HepG2 (cell line): ENCODE measurements at places on chromosomes 7 and 10. TPM values are rescaled to one million over a fixed set of nuclear protein-coding genes. Genes with fewer than 3 reads are reported as not detected.

The CPA5 gene
- not detected in 2 replicates for total RNA-seq

DNA sequence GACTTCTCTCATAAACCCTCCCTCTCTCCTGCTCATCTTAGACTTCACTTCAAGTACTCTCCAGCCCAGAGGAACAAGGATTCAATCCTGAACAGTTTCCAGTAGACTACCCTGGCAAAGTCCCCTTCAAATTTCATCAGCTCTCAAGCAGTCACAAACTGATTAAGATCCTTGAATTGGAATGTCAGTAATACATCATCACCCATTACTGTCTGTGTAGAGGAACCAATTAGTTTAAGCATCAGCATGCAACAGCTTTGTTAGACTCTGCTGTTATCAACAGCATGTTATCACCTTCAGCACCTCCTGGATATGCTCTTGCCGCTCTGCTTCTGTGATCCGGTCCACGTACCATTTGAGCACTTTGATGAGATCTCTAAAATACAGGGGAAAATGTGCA, 307.0 kb upstream of the IMMP2L start:
- no peak for DNase-seq

The FKBP14 gene
- total RNA-seq: 20.2 and 32.3 TPM in 2 replicates

DNA sequence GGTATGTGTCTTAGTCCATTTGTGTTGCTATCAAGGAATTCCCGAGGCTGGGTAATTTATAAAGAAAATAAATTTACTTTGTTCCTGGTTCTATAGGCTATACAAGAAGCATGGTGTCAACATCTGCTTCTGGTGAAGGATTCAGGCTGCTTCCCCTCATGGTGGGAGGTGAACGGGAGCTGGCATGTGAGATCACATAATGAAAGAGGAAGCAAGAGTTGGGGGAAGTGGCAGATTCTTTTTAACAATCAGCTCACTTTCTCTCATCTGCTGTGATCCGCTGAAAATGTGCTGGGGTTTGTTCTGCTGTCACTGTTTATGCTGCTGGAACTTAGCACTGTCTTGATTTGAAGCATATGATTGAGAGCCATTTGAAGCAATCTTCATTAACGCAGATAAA, 730.0 kb upstream of the SORCS1 start:
- no peak for DNase-seq

The CPXM2 gene
- total RNA-seq: not detected in 2 replicates

DNA sequence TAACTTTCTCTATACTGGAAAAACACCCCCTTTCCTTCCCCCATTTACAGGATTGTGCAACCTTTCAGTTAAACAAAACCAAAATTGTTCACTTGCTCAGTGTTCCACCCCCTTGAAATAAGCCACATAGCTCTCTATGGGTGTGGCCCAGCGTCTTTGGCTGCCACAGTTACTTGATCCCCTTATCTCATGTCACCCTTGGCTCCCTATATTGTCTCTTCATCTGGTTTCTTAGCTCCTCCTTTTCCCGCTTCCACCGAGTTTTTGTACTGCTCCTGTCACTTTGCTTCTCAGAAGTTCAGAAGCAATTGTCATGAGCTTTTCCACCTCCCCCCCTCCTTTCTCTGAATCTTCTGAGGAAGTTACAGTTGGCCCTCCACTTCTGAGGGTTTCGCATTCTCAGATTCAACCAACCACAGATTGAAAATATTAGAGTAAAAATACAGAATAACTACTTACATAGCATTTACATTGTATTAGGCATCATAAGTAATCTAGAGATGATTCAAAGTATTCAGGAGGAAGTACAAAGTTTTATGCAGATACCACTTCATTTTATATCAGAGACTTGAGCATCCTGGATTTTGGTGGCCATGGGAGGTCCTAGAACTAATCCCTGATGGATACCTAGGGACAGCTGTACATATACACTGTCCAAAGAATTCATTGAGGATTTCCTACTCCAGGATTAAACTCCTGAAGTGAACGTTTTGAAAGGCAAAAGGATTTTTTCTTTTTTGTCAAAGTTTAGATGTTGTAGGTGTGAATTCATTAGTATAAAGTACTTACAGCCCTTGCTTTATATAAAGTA, 60.4 kb downstream of the ADD3 start:
- DNase-seq: peak; percentile 44

GRCh38 chr10:91171485-91171884, 49.0 kb upstream of the PCGF5 start:
- DNase-seq: no peak

DNA sequence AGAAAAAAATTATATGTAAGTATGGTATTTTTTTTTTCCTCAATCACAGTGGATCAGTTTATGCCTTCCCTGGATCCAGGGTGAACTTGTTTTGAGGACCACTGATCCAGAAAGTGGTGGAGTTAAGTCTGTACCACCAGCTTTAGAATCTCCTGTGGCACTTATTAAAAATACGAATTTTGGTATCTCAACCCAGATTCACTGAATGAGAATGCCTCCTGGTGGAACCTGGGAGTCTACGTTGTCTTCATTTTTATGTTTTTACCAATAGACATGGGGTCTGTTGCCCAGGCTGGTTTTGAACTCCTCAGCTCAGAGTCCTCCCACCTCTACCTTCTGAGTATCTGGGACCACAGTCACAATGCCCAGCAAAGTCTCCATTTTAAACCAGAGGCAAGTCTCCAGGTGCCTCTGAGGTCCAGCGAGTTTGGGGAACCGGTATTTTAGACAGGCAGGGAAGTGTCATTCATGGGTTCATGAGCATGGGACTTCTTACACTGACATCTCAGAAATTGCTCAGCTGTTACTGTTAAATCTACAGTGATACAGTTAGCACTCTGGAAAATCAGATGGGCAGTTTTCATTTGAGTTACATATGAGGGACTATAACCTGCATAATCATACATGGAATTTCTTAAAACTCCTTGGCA, 200.9 kb downstream of the AUTS2 start:
- DNase-seq: no peak

DNA sequence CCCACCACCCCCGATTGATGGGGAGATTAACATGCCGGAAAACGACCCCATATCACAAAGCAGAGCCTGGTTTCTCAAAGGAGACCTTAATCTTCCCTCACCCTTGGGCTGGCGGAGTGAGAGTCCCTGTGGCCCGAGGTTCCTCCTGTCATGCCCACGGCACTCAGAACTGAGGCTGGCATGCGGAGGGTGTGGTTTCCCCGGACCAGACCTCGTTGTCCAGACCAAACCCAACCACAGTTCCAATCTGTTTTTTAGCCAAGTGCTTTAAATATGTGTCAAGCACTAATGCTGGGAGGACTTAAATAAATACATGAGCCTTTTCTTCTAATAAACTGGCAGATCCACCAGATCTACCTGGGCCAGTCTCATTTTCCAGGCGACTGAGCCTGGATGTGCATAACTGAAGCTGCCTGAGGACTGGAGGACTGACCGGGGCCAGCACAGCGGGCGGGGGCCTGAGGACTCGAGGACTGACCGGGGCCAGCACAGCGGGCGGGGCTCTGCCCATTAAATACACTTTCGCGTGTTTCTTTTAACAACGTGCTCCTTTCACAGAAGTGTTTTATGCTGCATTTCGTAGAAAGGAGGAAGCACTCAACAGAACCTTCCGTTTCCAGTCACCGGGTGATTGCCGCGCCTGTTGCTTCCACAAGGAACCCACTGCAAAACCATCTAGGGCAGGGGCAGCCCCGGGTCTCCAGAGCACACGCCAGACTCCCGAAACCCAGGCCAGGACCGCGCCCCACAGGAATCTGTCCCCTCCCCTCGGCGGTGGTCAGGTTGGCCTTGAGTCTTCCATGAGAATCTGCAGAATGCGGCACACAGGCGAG, 334.6 kb downstream of the PTPRN2 start:
- DNase-seq: no peak

DNA sequence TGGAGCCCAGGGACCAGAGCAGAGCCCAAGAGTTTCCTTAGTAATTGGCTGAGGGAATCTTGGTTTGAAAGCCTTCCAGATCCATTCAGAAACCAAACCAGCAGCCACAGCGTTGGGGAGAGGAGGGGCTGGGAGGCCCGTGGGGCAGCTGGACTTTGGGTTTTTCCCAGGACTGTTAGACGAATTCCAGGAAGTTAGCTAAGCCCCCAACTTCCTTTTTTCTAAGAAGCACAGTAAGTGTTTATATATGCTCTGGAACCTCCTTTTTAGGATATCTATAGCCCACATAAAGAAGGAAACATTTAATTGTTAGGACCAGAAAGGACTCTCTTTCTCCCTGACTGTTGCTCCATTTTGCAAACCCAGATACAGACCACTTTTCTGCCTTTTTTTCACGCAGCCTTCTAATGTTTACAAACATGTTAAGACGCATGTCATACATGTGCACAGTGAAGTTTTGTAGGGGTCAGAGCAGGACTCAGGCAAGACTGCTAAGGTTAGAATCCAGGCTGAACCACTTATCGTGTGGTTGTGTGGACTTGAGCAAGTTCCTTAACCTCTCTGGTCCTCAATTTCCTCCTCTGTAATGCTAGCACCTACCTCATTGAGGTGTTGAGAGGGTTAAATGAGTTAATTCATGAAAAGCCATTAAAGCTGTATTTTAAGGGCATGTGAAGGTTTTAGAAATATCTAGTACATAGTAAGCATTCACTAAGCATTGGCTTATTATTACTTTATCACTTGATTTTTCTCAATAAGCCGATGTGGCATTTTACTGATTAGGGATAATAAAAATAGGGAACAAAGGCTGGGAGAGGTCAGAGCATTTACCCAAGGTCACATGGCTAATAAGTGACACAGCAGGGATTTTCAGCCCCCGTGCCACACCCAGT, 42.4 kb downstream of the TBATA start:
- peak; percentile 57 for DNase-seq

DNA sequence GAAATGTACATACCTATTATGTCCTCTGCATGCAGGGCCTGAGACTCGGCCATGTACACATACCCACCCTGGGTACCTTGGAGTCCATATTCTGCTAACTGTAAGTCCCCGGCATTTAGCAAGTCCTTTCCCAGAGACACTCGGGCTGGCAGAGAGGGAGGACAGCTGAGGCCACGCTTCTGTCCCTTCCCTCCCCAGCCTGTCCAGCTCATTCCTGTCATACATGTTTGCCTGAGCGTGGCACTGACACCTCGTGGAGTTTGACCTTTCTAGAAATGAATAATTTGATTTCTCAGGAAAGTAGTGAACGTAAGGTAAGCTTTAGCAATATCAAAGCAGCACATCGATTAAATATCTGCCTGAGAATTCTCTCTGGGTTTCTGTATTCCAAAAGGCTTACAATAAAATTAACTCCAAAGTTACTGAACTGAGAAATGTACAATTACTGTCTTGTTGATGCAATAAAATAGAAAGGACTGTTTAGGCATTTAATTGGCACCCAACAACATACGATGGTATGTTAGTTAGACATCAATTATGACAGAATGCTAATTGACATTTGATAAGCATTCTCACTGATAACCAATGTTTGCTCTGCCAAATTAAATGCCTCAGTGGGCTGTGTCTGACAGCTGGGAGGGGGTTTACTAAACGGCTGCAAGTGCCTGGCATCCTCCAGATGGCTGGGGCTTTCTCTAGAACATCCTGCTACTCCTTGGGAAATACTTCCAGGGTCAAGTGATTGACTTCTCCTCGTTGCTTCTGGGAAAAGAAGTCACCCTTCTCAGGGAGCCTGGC, 221.2 kb downstream of the CCSER2 start:
- DNase-seq: no peak

The MNX1 gene
- 3.6 and 6.1 TPM in 2 replicates for total RNA-seq

The SLC13A1 gene
- not detected in 2 replicates for total RNA-seq

The ARID5B gene
- total RNA-seq: 6.2 and 7.9 TPM in 2 replicates

GRCh38 chr10:36177071-36177470, 535.0 kb upstream of the FZD8 start:
- DNase-seq: no peak

The SORCS1 gene
- total RNA-seq: not detected in 2 replicates

DNA sequence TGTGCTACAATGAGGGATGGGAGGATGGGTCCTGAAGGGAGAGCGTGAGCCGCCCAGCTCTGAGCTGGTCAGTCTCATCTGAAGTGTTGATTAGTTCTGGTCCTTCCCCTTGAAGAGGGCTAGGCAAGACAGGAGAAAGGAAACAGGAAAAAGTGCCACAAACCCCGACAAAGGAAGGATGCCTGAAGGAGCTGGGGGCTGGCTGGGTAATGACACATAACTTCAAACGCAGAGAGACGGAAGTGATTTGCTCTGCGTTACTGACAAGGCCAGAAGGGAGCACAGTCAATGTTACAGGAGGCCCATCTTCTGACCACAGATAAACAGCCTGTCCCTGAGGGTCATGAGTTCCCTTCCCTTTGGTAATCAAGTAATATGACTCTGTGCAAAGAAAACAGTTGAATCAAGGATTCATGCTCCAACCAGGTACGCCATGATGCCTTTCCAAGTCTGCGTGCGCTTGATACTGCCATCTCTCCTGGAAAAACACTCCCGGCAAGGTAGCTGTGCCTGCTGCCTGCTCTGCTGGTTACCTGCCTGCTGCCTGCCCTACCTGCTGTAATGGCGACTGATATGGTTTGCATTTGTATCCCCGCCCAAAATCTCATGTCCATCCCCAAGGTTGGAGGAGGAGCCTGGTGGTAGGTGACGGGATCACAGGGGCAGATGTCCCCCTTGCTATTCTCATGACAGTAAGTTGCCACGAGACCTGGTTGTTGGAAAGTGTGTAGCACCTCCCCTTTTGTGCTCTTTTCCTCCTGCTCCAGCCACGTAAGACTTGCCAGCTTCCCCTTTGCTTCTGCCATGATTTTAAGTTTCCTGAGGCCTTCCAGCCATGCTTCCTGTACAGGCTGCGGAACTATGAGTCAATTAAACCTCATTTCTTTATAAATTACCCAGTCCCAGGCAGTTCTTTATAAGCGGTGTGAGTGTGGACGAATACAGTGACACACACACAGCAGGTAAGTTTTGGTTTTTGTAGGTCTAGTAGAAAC, 57.9 kb downstream of the GRB10 start:
- no peak for DNase-seq

The GJC3 gene
- 0.66 and 0.75 TPM in 2 replicates for total RNA-seq

The MAP3K8 gene
- 19.3 and 21.8 TPM in 2 replicates for total RNA-seq

- no peak for DNase-seq
These were observed 101.8 kb downstream of the SAMD9 start for GRCh38 chr7:93015779-93016481.

GRCh38 chr10:12511651-12512050, 162.3 kb downstream of the CAMK1D start:
- no peak for DNase-seq

DNA sequence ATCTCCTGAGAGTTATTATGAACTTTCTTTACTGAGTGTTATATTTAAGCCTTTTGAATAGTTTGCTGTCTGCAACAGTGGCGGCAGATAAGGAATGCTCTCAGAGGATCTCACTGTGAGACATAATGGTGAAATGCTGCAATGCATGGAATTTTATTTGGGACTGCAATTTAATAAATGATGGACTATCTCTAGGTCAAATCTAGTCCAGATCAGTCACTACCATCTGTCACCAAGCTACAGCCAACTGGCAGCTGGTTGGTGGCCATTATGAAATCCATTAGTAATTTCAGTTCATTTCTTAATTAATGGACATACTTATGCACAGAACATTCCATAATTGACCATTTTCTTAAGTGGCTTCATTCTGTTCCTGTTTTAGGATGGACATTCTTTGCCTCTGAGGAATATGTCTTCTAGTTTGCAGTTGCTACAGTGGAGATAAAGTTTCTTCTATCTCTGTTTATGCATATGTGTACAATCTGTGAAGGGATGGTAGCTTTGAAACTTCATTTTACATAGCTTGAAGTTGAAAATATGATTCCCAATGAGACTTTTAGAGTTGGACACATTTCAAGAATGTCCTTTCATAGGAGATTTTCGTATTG, 586.6 kb downstream of the SUGCT start:
- no peak for DNase-seq

The RNF148 gene
- 0.15 and 1.6 TPM in 2 replicates for total RNA-seq
